ENCODE measurements at places on chromosomes 12 and 14. TPM values are rescaled to one million over a fixed set of nuclear protein-coding genes. Genes with fewer than 3 reads are reported as not detected.
A peak's percentile ranks its signal among the peaks of the same experiment; 100 is the strongest.

DNA sequence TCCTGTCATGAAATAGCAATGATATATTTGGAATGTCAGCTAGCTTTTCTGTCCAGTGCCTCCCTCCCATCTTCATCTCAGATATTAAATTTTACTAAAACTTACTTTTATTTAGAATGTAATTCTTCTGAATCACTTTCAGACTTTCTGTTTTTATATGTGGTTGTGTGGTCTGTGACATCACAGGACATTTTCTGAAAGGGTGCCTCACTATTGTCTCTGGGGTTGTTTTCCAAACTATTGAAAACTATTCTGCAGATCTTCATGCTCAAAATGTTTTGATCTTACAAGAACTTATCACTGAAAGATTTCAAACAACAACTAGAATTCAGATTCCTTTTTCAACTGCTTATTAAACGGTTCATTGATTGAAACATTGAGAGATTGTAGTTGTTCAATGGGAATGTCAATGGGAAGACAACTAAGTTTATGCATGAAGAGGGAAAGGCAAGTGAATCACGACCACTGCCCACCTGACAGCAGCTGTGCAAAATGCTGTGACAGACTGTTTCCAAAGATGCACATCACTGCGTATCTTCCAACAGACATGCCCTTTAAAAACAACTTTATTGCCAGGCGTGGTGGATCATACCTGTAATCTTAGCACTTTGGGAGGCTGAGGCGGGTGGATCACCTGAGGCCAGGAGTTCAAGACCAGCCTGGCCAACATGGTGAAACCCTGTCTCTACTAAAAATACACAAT lies 51.3 kb downstream of the KLRG1 start:
- DNase-seq, result no peak

GRCh38 chr12:104181313-104181712 lies 34.3 kb upstream of the TXNRD1 start:
- no peak for DNase-seq

GRCh38 chr14:32509632-32510187 lies 180.6 kb downstream of the AKAP6 start:
- DNase-seq, result no peak

DNA sequence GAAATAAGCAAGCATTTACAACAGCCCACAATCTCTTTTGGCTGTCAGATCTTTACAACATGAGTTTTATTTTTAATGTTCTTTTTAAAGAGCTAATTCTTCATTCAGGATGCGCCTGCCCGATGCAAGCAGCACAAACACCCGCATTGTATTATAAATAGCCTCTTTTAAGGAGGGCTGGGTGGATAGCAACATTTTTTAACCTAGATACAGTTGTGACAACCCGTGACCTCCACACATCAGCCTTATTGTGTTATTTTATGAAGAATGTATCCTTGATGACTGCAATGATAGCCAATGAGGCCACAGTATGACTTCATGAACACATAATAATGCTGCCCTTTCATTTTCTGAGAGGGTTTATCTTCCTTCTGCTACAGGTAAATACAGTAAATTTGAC lies 173.7 kb downstream of the FOXN3 start:
- no peak for DNase-seq

DNA sequence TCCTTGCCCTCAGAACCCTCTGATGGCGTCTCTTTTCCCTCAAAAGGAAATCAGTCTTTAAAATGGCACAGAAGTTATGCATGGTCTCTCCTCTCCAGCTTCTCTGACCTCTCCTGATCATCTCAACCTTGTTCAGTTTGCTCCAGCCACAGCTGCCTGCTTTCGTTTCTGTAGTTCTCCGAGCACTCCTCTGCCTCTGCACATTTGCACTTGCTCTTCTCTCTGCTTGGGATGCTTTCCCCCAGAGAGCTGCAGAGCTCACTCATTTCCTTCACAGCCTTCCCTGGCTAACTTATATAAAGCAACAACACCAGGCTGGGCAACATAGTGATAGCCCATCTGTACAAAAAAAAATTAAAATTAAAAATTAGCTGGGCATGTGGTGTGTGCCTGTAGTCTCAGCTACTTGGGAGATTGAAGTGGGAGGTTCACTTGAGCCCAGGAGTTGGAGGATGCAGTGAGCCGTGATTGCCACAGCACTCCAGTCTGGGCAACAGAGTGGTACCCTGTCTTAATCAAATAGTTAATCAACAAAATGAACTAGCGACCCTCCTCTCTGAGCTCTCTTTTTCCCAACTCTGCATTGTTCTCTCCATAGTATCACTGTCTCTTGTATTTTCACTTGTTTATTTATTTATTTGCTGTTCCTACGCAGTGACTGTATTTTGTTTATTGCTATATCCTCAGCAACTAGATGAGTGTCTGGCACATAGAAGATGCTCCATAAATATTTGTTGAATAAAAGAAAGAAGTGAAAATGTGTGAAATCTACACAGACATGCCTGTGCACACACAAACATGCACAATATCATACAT lies 37.7 kb downstream of the PPFIBP1 start:
- DNase-seq, result no peak

- no peak for DNase-seq
Observed at GRCh38 chr12:93944911-93945310, 203.5 kb upstream of the PLXNC1 start.

DNA sequence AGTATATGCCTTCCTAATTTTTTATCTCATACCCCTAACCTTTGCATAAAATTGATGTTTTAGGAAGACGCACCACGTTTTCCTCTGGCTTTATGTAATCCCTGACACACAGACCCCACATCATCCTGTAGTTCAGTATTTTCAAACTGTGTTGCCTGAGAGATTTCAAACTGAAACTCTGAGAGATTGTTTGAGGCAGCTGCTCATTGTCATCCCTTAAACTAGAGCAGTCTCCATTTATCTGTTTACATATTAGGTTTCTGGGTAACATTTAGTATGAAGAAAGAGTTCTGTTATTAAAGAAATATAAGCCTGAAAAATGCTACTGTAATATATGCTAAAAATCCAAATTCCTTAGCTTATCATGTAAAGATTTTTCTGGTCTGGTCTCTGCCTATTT lies 24.3 kb downstream of the MNAT1 start:
- DNase-seq, result no peak

- DNase-seq, result no peak
Observed at GRCh38 chr14:37546621-37547447, 48.2 kb downstream of the FOXA1 start.

- DNase-seq, result no peak
Observed at GRCh38 chr14:49049711-49050110, 536.5 kb downstream of the RPS29 start.

DNA sequence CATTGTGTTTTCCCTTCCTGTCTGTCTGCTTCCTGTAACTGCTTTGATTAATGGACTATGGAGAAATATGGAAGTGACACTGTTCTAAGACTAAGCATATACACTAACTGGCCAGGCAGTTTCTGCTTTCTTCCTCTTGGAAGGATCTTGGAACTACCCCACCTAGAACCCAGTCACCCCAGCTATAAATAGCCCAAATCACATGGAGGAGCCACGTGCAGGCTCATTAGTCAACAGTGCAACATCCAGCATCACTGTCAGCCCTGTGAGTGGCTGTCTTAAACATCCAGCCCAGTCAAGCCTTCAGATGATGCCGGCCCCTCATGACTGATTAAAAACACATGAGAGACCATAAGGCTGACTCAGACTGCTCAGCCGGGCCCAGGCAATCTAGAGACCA lies 39.2 kb downstream of the BCAT1 start:
- DNase-seq, result no peak

DNA sequence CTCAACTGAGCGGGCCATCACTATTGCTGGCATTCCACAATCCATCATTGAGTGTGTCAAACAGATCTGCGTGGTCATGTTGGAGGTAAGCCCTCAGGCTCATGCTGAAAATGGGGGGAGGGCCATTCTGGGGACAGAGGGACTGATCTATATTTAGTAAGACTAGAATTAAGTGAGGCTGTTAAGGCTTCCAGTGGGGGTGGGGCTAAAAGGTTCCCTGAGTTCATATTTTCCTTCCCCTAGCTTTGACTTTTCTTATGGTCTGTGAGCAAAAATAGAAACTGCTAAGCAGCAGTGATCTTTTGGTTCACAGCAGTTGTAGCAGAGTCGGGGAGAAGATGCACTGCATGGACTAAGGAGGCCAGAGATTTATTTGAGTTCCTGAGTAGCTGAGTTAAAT lies 9.2 kb downstream of the PCBP2 start:
- no peak for DNase-seq

GRCh38 chr12:108734200-108734906 lies 3.0 kb upstream of the CORO1C start:
- DNase-seq, result no peak

GRCh38 chr14:65251213-65251612 lies 148.9 kb upstream of the MAX start:
- DNase-seq, result no peak

DNA sequence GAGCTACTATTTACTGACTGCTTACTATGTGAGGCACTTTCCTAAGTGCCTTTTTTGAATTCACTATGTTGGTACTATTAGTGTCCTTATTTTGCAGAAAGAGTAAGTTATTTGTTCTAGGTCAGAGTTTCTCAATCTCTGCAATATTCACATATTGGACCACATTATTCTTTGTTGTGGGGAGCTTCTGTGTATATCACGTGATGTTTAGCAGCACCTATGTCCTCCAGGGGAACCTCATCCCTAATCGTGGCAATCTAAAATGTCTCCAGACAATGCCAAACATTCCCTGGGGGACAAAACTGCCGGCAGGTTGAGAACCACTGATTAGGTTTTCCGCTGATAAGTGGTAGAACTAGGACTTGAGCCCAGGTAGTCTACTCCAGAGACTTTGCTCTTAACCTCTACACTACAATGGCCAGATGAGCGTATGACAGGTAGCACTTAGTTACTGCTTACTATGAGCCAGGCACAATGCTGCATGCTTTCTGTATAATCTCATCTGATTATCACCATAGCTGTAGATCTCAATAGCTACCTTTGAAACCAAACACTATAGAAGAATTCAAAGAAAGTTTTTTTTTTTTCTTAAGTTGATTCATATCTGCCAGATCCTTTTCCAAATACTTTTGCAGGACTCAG lies 38.9 kb downstream of the NELL2 start:
- no peak for DNase-seq

DNA sequence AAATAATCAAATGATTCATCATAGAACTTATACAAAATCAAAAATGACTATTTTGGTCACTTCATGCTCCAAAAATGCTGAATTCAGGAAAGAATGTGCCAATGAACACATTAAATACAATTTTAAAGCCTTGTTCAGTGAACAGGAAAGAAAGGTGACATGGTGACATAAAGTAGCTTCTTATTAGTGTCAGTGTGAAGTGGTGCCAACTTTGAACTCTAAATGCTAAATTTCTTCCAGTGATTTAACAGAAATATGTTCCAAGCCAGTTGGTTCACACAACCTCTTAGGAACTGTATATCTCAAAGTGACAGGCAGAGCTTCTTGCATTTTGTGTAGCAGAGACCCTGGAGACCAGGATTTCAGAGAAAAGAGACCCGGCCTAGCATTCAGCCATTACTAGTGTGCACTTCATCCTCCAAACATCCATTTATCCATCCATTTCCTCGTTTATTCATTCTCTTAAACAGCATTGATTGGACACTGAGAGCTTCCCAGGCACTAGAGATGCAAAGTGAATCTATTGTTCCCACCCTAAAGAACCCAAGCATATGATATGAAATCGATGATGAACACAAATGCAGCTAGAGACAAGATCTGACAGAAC lies 95.2 kb downstream of the FAR2 start:
- DNase-seq, result no peak

DNA sequence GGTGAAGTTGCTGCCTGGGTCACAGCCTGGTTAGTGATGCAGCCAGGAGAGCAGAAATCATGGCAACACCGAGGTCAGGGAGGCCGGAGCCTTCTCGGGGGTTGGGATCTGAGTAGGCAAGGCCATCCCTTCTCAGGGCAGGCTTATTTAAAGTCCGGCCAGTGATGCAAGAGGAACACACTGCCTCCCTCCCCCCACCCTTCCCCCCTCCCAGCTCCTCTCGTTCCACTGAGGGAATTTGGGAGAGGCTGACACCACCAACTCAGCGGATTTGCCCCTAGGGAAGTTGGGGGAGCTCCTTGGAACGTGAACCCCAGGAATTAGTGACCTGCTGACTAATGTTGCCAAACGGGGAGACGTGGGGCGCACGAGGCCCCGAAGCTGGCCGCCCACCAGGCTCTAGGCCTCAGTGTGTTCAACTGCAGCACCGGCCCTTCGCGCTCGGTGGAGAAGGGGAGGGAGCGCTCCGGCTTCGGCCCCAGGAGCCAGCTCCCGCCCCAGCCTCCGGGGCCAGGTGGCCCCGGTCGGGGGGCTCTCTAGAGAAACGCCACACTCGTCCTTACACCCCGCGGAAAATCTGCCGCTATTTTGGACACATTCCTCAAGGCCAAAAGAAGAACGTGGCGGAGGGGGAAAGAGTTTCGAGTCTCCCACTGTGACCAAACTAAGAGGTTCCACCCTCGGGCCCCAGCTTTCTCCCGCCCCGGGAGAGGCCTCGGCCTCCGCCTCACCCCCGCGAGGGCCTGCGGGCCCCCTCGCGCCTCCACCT lies 1.6 kb downstream of the CTDSP2 start:
- no peak for DNase-seq

GRCh38 chr14:61889914-61890351 lies 127.7 kb downstream of the SNAPC1 start:
- peak; percentile 36 for DNase-seq

DNA sequence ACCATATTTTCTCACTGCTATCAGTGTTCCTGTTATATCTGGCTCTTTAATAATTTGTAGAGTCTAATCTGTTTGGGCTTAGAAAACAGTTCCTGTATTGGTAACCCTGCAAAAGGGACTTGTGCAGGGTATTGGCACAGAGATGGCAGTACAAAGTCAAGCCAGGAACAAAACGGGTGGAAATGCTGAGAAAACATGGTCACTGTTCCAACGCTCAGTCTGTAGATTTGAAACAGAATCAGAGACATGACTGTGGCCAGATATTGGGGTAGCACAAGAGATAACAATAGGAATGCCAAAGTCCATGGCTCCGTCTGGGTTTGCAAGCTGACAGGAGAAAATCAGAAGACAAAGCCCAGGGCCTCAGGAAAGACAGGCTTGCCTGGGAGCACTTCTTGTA lies 290.7 kb upstream of the PDE3A start:
- DNase-seq, result no peak

GRCh38 chr12:125685915-125686314 lies 620.7 kb downstream of the AACS start:
- no peak for DNase-seq

DNA sequence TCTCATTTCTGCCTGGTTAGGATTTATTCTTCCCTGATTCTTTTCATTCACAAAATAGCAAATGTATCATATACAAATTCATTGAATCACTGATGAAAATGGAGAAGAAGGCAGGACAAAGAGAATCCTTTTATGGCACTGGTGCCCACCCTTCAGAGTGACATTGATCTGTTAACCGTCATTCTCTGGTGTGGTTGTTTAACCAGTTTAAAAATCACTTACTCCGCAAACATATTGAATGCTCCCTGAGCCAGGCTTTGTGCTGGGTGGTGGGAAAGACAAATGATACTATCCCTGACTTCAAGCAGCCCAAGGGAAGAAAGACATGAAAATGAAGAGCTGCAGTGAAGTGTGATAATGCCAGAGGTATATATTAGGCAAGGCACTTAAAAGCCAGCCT lies 187.5 kb upstream of the SLC38A2 start:
- DNase-seq, result no peak

Gene APOLD1
- 5.3 TPM for total RNA-seq

Gene MORN3
- total RNA-seq, result 0.34 TPM

Gene KRT85
- not detected for total RNA-seq

Gene STYK1
- not detected for total RNA-seq

Gene TEAD4
- total RNA-seq, result 13.7 TPM

Gene OVCH1
- not detected for total RNA-seq

Gene GZMH
- total RNA-seq, result 14.0 TPM

Gene IFT81
- 1.3 TPM for total RNA-seq

Gene SYNE3
- 40.1 TPM for total RNA-seq

Gene TAS2R7
- not detected for total RNA-seq

Gene C12orf56
- not detected for total RNA-seq

Gene AICDA
- not detected for total RNA-seq

All from activated T-helper 2 cell treated with anti-CD3 and anti-CD28 coated beads, Interferon-gamma antibody, Interleukin-2, Interleukin-4, amounts not matched to agents 10 μg/mL and 5 μg/mL and 100 μg/mL, durations not matched to agents 14 hours and 24 hours and 36 hours (primary cell).